ENCODE measurements at places on chromosomes 3 and 15.
A peak's percentile ranks its signal among the peaks of the same experiment; 100 is the strongest.

DNA sequence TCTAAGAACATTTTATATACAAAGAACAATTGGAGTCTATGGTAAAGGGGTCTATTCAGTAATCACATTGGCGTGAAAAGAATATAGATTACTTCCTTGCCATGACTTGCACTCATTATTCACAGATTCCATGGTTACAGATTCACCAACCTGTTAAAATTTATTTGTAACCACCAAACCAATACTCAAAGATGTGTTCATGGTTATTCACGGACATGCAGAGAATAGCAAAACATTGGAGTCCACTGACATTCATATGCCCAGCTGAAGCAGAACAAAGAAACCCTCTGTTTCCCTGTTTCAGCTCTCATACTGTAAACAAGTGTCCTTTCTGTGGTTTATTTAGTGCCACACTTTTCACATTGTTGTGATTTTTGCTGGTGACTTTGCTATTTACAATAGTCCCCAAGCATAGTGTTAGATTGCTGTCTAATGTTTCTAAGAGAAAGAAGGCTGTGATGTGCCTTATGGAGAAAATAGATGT, 185.8 kb upstream of the TTC14 start:
- DNase-seq: no peak

DNA sequence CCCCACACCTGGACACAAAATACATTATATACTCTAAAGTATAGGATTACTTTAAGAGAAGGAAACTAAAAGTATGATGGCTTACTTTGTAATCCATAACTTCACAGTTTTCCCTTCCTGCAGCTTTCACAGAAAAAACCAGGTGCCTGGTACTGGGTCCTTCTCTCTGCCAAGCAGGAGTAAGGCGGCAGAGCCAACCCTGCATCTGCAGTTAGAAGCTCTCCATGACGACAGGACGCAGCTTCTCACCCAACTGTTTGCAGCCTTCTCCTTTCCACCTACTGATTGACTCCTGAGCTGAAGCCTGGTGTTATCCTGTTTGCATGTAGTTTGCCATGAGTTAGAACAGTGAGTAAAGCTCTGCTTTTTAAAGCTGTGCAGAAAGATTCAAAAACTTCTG, 6.7 kb downstream of the MRAS start:
- no peak for DNase-seq

DNA sequence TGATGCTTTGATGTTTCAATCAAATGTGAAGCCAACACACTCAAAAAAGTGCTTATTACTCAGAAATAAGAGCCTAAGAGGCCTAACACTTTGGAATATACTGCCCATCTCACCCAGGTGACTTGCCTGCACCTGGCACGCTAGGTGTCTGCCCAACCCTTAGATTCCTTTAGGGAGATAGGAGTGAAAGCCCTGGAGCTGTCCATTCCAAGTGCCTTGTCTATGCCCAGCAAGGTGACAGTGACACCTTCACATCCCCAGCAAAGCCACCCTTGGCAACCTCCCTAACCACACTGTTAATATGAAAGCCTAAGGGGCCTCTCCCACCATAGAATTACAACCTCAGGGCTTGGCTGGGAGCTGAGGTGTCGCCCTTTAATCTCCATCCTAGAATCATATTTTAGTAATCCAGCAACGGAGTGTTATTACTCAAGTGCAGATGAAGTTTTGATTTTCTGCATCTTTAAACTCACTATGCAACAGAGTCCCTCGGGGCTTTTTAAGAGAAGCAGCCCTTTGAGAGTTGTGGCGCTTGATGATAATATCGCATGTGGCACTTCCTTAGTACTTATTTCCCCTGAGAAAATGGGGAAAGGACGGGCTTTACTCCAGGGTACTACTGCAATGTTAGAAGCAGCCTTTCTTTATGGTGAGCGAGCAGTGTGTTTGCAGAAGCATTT, 24.8 kb downstream of the ATP10A start:
- DNase-seq: no peak

DNA sequence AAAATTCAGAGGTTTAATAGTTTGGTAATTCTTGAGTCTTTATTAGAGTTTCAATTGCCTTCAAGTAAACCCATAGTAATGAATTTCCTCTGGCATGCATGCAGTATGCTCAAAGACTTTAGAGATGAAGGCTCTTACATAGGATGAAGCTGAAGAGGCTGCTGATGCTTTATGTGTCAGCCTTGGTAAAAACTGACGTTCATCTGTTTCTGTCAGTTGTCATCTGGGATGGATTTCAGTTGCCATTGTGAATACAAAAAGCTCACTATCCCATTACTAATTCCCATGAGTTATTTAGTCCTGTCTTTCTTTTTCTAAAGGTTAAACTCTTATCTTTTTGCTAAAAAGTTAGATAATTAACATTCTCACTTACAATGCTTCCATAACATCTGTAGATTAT, 136.9 kb upstream of the GBE1 start:
- no peak for DNase-seq

DNA sequence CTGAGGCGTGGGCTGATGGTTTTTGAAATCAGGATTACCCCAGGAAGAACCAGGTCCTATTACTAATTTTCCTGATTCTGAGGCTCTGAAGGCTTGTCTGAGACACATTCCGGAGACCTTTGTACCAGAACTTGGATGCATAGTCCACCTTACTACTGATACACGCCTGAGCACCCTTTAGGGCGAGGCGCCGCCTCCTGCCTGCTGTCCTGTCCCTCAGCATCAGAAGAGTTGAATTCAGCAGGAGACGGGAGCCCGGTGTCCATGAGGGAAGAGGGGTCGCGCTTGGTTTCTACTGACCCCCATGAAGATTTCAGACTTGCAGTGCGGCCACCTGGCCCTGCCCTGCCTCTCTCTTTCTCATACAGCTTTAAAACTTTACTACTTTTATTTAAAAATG, 49.9 kb downstream of the KLF13 start:
- no peak for DNase-seq

GRCh38 chr15:82133251-82133650, 87.4 kb upstream of the MEX3B start:
- no peak for DNase-seq

- no peak for DNase-seq
Measured at GRCh38 chr15:73809728-73810501, 56.8 kb upstream of the INSYN1 start.

DNA sequence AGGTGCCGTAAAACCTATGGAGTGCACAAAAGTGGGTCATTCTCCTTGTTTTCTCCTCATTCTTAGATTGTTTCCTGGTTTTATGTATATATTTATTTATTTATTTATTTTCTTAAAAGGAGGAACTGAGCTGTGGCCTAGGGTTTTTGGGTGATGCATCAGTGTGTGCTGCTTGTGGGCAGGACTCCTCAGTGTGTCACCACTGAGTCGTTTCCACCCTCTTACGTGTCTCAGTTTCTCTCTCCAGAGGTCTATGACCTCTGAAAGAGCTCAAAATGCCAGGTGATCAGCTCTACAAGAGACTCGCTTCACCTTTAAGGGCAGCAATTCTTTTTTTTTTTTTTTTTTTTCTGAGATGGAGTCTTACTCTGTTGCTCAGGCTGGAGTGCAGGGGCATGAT, 72.9 kb downstream of the CD200 start:
- DNase-seq: no peak

DNA sequence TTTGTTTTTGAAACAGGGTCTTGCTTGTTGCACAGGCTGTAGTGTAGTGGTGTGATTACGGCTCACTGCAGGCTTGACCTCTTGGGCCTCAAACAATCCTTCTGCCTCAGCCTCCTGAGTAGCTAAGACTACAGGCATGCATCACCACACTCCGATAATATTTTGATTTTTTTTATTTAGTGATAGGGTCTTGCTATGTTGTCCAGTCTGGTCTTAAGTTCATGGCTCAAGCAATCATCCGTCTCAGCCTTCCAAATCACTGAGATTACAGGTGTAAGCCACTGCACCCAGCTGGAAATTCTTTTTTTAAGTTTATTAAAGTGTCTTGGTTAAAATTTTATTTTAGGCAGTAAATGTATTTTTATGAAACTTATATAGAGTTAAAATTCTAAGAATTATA, 32.2 kb upstream of the RAP2B start:
- DNase-seq: no peak

- no peak for DNase-seq
Measured at GRCh38 chr3:127706312-127706711, 33.6 kb downstream of the ABTB1 start.

DNA sequence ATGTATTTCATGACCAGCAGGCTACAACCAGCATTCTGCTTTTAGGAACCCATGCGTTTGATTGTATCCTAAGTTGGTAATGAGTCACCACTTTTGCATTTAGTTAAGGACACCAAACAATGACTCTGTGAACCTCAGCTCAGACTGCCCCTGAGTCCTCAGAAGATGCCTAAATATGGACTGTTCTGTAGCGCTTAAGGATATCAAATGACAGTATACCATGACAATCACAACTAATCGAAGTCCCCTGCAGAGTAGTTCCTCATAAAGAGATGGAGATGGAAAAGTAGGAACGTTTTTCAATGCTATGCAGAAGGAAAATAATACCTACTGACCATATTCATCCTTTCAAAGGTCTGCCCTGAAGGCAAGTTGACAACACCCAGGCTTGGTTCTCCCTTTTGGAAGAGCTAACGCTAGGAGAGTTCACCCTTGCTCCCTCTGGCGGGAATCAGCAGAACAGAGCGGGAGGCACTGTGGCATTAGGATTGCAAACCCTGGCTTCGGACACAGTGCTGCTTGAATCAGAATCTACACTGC, 508.6 kb downstream of the FHIT start:
- DNase-seq: no peak

DNA sequence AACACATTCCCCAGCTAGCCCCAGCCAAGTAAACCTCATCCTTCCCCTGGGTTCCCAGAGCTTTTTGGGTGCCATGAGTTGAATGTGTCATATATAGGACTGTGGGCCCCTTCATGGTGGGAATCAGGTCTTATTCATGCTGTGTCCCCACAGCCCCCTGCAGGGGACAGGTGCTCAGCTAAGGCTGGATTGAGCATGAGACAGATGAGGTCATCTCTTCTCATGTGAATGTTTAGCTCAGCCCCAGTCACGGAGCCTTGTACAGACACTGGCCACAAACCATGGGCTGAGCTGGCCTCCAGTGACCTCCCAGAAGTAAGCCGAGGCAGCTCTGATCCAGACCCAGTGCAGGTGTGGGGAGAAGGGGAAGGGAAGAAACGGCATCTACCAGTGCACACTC, 70.7 kb downstream of the C3orf70 start:
- DNase-seq: no peak

GRCh38 chr3:197734667-197735318, 1.9 kb downstream of the RUBCN start:
- DNase-seq: peak; percentile 33

GRCh38 chr3:190883973-190884832, 21.7 kb upstream of the GMNC start:
- DNase-seq: peak; percentile 78

GRCh38 chr15:73305331-73306211, 63.2 kb downstream of the HCN4 start:
- DNase-seq: peak; percentile 79

- DNase-seq: no peak
Measured at GRCh38 chr3:166688665-166689064, 691.4 kb downstream of the ZBBX start.

- DNase-seq: peak; percentile 63
Measured at GRCh38 chr3:190056742-190057141, 64.0 kb downstream of the P3H2 start.

- peak; percentile 43 for DNase-seq
Measured at GRCh38 chr3:174125267-174125824, 727.8 kb downstream of the NLGN1 start.

DNA sequence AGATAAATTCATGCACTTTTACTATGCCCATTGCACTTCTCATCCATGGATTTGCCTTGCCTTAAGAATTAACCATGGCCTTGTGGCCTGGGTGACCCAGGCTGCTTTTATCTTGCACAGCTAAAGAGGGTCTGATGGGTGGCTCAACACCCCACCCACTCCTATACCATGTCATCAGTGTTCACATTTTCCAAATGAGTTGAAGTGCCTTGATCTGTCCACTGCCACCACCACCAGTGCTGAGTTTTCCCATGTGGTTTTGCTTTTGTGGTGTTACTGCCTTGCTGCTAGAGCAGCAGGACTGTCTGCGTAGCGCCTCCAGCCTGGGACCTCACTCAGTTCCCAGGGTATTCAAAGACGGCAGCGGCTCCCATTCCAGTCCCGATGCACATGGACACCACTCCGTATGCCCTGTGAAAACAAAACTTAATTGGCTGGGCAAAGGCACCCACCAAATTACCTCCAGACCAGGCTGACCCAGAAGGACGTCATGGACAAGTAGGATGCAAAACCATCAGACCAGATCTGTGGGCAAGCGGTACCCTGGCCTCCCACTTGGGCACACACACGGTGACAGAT, 14.1 kb downstream of the ACAA1 start:
- DNase-seq: no peak

- DNase-seq: no peak
Measured at GRCh38 chr3:20235796-20236195, 49.8 kb upstream of the SGO1 start.

GRCh38 chr3:14549256-14549919, 9.2 kb upstream of the GRIP2 start:
- no peak for DNase-seq

DNA sequence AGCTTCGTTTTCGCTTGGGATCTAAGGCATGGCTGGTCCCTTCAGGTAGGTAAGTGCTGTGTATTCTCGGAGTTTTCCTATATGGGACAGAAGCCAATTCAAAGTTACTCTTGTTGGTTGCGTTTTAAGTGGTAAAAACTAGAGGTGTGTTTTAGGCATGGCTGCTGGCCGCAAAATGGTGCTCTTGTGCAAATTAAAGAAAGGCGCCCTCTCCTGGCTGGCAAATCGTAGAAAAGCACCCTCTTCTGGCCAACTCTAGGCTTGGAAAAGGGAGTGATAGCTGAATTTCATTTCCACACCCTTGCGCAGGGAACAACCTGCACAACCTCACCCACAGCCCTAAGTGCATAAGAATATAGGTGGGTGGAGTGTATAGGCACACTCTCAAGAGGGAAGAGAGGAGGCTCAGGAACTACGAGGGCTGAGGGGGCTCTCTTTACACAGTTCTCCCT, 23.5 kb downstream of the DRD3 start:
- DNase-seq: peak; percentile 19

Data from stomach (tissue), 19 donors.